Uterus (tissue), 4 donors: ENCODE measurements at places on chromosomes 4 and X.
A peak's percentile ranks its signal among the peaks of the same experiment; 100 is the strongest.

DNA sequence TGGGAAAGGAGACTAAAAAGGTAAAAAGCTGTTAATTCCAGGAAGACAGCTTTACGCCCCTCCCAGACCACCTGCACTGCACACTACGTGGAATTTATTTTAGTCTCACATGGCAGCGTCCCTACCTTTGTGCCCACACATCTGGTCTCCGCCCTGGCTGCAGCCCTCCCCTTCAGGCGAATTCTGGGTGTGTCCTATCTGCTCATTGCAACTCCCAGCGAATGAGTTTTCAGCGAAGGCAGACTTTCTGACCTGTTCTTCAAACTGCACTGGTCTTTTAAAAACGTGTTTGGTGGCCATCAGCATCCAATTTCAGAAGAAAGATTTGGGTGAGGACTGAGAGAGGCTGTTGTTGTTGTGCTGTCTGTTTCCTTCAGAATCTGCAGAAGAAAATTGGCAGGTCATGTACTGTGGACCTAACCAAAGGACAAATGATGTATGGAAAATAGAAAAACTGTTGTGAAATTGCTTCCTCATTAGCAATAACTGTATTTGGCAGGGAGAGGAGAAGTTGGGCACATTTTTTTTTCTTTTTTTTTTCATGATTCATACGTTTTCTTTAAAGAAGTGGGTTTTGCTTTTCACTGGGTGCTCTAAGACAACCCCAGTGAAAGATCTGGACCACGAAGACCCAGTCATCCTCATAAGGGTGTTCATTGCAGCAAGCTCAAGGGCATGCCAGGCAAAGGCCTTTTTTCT, 4.2 kb downstream of the TLR8 start:
- no peak for DNase-seq

GRCh38 chrX:136380010-136380769, 79.4 kb downstream of the ADGRG4 start:
- no peak for DNase-seq

GRCh38 chrX:118383120-118383519, 37.2 kb downstream of the WDR44 start:
- no peak for DNase-seq

DNA sequence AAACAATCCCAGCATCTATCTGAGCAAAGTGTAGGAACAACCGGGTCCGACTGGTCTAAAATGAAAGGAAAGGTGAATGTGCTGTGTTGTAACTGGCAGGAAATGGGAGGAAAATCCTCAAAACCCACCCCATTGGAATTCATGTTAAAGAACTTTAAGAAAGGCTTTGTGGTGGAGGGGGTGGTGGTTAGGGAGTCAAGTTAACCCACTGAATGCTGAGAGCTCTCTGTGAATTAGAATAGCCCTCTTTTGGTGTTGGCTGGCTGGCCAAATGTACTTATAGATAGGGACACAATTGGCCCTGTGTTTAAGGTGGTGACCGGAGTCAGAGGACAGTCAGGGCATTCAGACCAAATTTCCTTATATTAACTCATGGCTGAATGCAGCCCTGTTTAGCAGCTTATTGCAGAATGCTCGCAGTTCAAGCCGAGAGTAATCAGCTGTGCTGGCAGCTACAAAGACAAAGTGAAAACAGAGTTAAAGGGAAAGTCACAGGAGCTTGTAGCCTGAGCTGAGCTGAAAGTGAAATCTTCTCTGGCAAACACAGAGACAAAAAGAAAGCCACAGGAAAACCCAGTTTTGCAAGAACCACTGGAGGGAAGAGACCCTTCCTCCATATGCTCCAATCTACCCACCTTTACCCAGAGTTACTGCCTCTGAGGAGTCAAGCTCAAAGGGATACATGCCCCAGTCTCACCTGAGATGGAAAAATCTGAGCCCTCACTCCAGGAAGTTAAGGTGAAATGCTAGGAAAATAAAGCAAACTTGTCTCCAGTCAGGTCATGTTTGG, 38.5 kb upstream of the UGT2B7 start:
- no peak for DNase-seq

DNA sequence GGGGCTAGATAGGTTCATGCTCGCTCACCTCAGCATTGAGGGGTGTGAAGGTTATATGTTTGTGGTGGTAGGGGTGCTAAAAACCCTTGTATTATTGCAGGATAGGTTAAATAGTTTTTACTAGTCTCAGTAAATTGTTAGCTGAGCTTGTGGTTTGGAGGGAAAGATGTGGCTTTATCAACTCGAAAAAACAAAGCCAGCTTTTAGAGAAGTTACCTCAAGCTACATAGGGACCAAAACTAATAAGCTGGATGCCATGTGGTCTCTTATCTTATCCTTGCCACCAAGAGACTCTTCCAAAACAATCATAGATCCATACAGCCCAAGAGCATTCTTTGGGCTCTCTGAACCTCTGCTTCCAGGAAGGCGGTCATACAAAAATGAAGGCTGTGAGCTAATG, 29.2 kb downstream of the MSN start:
- no peak for DNase-seq

DNA sequence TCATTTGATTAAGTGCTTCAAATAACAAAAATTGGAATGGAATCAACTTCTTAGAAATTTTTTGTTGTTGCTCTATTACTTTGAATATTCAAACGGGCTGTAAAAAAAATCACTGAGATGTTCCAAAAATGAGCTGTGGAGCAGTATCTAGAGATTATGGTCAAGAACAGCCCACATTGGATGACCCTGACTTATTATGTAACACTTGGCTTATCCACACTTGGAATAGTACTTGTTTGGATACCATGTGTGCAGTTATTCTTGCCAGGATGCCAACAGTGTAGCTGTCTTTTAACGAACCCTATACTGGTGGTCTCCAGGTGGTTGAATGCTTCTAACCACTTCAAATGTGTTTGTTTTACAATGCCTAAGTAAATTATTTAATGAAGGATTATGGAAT, 64.9 kb upstream of the CAMK2D start:
- DNase-seq, result no peak

DNA sequence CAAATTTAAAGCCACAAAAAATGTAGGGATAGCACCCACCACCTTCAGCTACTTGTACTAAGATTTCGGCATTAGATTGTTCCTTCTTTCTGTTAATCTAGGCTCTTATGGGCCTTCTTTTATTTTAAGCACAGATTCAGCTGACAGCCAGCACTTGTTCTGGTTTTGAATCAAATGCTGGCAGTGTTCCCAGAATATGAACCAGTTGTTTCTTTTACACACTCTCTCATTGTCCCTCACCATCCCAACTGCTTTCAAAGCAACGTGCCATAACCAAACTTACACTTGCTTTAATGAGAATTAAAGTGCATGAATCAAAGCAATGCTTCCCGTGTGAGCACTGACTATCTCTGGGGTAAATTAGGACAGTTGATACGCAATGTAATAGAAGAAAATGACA, 744.5 kb upstream of the FAM241A start:
- no peak for DNase-seq

DNA sequence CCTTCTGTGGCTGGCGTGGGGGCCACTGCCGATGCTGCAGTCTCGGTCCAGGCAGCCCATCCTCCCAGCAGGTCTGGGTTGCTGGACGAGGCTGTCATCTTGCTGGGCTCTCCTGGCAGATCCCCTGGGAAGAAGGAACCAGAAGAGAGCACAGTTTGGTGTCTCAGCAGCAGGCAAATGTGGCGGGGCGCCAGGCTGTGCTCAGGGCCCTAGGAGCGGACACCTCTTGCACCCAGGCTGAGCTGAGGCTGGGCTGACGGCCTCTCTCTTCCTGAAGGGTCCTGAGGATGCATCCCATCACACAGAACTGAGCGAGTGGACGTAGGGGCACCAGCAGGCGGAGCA, 39.2 kb upstream of the CPLX1 start:
- DNase-seq, result no peak

DNA sequence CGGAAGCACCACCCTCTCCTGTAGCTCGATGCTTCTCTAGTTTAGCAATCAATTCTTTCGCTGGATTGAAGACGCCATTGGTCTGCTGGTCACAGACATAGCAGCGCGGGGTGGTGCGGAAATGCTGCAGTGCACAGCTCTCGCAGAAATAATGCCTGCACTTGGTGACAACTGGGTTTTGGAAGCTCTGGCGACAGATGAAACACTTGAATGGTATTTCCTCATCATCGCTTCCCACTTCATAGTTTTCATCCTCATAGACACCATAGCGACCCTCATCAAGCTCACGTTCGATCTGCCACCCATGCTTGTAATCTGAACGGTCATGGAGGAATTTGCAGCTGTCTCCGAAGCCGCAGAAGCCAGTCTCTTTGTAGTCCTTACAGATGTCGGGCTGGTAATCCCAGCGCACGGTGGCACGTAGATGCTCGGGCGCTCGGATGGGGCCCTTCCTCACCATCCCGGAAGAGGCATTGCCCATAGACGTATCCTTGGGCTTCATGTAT, 854 bp downstream of the RNF113A start:
- DNase-seq, result no peak

DNA sequence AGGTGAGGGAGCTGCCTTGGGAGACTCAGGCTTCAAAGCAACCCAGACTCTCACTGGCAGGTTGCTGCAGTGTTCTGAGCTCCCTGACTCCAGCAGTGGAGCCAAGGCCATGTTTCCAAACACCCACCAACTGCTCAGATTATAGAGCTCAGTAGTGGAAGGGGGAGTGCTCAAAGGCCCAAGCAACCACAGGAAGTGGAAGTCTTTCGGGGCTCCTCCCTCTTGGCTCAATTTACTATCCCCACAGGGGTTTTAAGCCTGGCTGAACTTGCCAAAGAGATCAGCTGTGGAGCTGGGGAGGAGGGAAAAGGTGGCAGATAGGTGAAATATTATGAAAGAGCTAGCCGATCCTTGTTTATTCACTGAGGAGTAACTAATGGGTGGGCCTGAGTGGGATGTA, 82.5 kb downstream of the HPRT1 start:
- no peak for DNase-seq

DNA sequence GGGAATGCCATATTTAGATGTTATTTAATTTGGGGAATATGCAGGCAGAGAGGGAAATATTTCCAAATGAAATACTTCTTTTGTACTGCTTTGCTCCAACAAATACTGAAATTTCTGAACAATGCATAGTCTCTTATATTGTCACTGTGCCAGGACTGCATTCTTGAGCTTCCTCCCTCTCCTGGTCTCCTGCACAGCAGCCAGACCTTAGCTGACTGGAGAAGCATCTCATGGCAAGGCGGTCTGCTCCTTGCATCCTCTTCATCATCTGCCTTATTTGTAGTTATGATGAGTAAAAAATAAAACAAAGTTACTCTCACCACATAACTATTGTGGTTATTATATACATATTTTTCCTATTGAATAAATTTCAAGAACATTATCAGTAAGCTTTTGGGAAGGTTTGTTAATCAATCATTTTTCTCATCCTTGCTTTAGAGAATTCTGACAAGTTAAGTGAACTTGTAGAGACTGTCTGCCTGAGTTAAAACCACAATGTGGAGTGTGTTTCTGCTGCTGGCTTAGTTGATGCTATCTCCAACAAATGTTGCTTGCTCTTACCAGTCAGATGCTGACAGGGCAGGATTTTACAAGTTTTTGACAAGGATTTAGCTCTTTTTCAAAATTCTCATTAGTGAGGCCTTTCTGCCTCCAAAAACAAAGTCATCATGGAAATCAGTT, 153.6 kb downstream of the SOWAHB start:
- DNase-seq, result no peak

DNA sequence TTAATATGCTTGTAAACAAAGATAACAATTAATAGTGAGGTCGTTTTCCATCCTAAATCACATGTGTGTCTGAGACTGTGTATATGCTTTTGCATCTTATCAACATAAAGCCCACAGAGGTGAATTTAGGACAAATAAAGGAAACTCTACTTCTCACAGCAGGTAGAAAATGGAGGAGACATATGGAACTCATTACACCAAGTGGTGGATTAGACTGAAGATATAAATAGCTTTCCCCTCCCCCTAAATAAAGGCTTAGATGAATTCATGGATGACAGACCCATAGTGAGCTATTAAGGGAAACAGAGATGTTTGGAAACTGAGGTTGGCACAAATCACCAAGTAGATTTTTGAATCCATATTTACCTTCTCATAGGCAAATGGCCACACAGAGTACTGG, 79.7 kb downstream of the GRIA3 start:
- DNase-seq, result no peak

GRCh38 chrX:83509254-83509801, 1.2 kb downstream of the POU3F4 start:
- DNase-seq, result no peak

DNA sequence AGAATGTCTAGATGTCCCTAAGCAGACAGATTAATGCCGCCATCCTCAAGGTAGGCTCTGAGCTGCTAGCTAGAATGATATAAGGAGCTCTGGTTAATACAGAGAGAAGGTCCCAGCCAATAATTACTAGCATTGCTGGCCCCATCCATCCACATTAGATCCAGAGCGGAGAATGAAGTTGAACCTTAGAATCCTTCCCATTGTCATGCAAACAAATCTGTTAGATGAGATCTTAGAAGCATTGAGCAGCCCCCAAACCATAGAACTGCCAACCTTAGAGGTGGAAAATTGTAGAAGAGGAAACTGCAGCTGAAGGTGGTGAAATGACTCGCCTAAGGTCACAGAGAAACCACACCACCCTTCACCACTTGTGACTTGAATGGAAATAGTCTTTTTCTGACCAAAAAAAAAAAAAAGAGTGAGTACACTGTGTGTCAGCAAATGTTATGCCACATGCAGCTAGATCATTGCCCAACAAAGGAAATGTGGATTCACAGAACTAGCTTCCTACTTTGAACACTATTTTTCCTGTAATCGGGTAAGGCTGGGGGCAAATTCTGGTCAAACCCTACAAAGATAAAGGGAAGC, 162.1 kb downstream of the SMIM20 start:
- no peak for DNase-seq

- no peak for DNase-seq
Measured at GRCh38 chr4:55500072-55500471, 46.6 kb downstream of the CLOCK start.

DNA sequence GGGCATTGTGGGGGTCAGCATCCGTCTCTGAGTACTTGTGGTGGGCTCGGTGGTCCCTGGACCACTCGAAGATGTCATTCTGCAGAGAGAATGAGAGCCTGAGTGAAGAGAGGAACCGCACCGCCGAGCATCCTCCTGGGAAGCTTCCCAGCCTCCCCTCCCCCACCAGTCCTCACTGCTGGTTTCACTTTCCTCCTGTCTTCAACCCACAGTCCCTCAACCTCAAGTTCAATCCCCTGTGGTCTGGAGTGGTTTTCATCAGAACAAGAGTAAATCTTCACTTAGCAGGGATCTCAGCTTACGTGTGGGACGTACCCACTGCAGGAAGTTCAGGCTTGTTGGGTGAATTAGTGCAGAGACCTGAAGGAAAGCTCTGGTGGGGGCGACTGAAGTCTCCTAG, 117.8 kb downstream of the SCD5 start:
- DNase-seq, result no peak

GRCh38 chr4:72326692-72327632, 242.1 kb downstream of the ADAMTS3 start:
- DNase-seq, result no peak

- DNase-seq, result peak; percentile 80
Measured at GRCh38 chrX:132092439-132093065, 35.3 kb downstream of the FRMD7 start.

GRCh38 chr4:25299476-25300203, 12.9 kb upstream of the ZCCHC4 start:
- no peak for DNase-seq

- DNase-seq, result no peak
Measured at GRCh38 chr4:111506706-111507105, 638.5 kb upstream of the FAM241A start.

GRCh38 chr4:186946682-186947294, 223.1 kb upstream of the FAT1 start:
- DNase-seq, result no peak

GRCh38 chrX:134898440-134898839, 92.4 kb upstream of the SMIM10 start:
- DNase-seq, result no peak
